GM12892 (cell line): ENCODE measurements at places on chromosomes 7 and 10.

GRCh38 chr10:70886921-70887665, 1.3 kb downstream of the PCBD1 start:
- no peak for DNase-seq

- DNase-seq: no peak
Measured at GRCh38 chr7:99639267-99639666, 22.5 kb downstream of the ZSCAN25 start.

- no peak for DNase-seq
Measured at GRCh38 chr7:37570145-37570544, 113.4 kb upstream of the GPR141 start.

- DNase-seq: no peak
Measured at GRCh38 chr7:9242636-9243035, 809.2 kb downstream of the NXPH1 start.

- no peak for DNase-seq
Measured at GRCh38 chr10:72295330-72295910, 21.7 kb downstream of the DDIT4 start.

DNA sequence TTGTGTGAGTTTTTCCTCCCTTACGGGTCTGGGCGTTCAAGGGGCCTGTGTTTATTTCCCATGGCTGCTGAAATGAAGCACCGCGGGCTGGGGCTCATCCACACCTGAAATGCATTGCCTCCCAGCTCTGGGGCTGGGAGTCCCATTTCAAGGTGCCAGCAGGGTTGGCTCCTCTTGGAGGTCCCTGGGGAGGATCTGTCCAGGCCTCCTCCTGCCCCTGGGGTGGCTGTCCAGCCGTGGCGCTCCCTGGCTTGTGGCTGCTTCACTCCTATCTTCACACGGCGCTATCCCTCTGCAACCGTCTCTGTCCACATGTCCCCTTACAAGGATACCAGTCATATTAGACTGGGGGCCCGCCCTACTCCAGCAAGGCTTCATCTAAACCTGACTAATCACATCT, 41.1 kb upstream of the CNPY1 start:
- no peak for DNase-seq

DNA sequence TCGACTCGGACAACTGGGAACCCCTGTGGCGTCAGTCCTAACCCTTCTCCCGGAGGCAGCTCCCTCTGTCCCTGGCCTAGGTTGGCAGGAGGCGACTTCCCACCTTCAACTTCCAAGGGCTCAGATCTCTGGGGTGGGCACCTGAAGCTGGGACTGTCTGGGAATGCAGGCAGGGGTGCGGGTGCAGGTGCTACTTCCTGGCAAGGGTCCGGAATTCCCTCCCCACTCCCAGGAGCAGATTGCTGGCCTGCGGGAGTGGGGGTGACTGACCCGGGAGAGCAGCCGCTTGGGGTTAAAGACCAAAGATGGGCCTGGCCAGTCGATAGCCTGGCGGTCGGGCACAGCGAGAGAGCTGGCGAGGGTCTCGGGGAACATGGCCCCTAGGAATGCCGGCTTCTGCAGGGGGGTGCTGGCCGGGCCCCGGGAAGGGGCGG, 387 bp downstream of the EPHA1 start:
- DNase-seq: no peak

DNA sequence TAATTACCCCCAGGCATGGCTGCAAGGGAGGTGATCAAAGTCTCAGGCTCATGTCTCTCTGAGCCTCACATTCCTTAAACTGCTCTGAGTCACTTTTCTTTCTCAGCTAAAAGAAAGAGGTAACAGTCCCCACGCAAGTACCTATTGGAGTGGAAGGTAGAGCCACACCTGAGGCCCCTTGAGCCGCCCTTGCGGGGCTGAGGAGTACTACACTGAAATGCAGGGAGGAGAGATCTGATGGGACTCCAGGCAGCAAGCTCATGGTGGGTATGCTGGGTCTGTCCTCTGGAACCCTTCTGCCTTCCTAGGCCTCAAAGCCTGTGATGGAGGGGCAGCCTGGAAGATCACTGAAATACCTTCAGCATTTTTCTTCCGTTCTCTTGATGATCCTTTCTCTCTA, 960.0 kb downstream of the DNAJB9 start:
- DNase-seq: no peak

- no peak for DNase-seq
Measured at GRCh38 chr7:156104501-156105336, 292.5 kb upstream of the SHH start.

DNA sequence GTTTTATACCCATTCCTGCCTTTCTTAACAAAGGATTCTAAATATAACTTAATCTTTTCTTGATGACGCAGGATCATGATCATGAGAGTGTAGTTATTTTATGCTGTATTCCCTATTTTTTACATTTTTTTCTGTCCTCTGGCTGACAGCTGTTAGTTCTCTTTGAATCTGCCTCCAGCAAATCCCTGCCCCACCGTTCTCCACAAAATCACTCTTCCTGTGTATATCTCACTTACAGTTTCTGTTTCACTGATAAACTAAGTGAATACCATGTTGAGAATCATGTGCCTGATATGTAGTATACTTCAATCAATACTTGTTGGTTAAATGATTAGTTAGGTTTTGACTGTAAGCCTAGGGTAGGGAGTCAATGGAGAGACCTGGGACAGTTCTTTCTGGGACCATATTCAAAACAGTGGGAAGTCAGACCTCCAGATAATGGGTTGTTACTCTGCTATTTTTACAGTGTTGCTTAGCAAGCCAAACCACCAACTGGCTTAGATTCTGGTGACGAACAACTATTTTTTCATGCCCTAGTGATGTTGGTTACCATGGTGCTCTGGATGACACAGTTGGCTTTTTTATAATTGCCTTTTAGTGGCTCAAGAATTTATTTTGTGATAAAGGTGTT, 12.8 kb downstream of the CNNM1 start:
- no peak for DNase-seq

- DNase-seq: no peak
Measured at GRCh38 chr10:28400681-28401080, 97.8 kb upstream of the MPP7 start.

GRCh38 chr7:133303931-133304330, 51.1 kb downstream of the EXOC4 start:
- no peak for DNase-seq

DNA sequence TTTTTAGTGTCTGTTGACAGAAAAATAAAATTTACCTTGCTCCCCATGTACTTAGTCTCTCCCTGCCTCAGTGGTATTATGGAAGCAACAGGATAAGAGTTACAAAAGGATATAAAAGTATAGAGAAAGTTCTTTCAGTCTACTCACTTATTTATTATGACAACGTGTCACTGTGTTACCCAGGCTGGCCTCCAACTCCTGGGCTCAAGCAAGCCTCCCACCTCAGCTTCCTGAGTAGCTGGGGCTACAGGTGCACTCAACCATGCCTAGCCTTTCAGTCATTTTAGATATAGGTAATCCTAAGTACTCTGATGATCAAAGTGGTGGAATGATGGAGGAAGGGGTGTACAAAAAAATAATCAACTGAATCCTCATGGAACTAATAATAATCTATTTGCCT, 215.2 kb upstream of the MKLN1 start:
- no peak for DNase-seq

DNA sequence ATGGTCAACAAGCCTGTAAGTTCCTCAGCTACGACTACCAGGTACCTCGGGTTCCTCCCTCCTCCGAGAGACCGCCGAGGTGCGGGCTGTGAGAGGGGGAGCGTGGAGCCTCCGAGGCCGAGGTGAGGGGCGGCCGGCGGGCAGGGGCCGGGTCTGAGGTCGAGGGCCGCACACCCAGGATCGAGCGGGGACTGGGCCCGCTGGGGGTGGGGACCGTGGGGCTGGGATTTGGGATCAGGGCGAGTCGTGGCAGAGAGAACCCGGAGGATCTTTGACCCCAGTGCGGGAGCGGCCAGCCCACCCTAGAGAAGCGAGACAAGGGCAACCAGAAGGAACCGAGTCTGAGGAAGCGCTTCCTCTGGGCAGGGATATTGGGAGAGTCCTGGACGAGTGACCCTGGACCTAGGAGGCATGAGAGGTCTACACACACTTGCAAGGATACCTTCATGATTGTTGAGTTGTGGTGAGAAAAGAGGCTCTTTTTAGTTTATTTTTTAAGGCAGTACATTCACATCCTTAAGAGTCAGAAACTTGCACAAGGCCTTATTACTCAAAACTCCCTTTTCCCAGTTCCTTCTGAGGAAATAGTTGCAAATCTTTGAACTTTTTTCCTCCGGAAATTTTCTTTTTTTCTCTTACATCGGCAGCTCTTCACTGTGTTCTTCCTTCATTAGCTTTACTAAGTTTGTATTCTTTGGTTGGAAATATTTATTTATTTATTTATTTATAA, 395 bp downstream of the ZNF487 start:
- no peak for DNase-seq

- no peak for DNase-seq
Measured at GRCh38 chr7:125930848-125931247, 1001.2 kb upstream of the POT1 start.

GRCh38 chr10:61815496-61815895, 86.0 kb upstream of the ARID5B start:
- DNase-seq: no peak

- no peak for DNase-seq
Measured at GRCh38 chr7:2544541-2545188, 10.7 kb downstream of the BRAT1 start.

- DNase-seq: no peak
Measured at GRCh38 chr7:132349075-132349474, 227.2 kb downstream of the PLXNA4 start.

GRCh38 chr7:51134013-51134441, 182.6 kb downstream of the COBL start:
- DNase-seq: no peak

GRCh38 chr7:34332006-34332405, 326.0 kb upstream of the NPSR1 start:
- DNase-seq: no peak

GRCh38 chr7:143345428-143345900, 17.0 kb downstream of the FAM131B start:
- no peak for DNase-seq
